ENCODE measurements at places on chromosomes 7 and 10.

- no peak for DNase-seq
Observed at GRCh38 chr10:45471059-45471458, 97.0 kb downstream of the ALOX5 start.

DNA sequence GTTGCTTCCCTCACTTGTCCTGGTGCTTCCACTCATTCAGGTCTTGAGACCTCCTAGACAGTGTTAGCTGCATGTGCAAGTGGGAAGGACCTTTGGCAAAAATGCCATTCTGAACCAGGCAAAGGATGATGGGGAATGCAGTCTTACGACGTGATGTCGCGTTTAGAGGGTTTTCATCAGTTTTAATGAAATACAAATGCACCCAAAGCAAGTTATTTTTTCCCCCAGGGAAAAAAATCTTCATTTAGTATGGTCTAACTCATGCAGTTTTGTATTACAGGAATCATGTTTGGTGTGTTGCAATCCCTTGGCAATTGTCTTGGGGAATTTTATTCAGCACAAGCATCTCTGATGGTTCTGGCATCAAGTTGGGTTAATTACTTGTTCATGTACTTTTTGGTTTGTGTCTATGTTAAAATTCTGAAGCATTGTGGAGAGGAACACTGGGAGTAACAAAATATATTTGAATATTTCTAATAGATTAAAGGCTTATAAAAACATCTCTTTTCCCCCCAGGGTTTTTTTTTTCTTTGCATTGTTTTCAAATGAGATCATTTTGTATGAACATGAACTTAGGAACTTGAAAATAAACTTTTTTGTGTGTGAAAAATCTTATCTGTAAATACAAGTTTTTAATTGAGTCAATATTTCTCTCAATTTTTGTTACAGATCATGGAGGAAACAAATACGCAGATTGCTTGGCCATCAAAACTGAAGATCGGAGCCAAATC is 188.9 kb downstream of the BICC1 start:
- no peak for DNase-seq

- DNase-seq: no peak
Observed at GRCh38 chr7:116834815-116835504, 27.4 kb upstream of the CAPZA2 start.

DNA sequence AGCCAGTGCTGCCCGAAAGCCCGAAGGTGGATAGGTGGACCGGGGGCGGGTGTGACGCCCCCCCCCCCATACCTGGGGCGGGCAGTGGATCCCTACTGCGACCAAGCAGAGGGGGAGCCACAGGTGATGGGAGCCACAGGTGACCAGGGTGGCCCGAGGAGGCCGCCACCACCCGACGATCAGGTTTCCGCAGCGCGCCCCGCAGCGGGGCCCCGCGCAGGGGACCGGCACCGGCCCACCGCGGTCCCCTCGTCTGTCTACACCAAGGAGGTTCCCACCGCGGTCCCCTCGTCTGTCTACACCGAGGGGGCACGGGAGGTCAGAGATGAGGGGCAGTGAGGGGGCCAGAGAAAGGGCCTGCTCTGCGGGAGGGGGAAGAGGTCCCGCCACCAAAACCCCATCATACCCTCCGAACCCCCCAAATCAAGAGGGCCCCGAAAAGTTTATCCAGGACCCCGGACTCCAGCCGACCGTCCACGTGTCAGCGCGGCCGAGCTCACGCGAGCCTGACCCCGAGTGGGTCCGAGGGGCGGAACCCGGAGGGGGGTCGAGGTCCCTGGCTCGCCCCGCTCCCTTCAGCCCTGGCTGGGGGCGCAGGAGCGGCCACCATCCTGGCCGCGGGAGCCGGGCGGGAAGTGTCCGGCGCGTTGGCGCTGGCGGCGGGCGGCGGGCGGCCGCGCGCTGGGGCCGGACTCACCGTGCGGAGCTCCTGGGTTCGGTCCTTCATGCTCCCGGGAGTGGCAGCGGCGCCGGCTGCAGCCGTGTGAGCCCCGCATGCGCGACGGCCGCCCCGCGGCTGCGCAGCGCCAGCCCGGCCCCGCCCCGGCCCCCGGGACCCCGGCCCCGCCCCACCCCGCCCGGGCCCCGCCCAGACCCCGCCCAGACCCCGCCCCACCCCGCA is at the start of gene STX1A:
STX1A (minus strand) TSS at position 765 of the 901 bp plus-strand sequence; CDS start at position 727, 38 bp downstream.
- peak; percentile 75 for DNase-seq

DNA sequence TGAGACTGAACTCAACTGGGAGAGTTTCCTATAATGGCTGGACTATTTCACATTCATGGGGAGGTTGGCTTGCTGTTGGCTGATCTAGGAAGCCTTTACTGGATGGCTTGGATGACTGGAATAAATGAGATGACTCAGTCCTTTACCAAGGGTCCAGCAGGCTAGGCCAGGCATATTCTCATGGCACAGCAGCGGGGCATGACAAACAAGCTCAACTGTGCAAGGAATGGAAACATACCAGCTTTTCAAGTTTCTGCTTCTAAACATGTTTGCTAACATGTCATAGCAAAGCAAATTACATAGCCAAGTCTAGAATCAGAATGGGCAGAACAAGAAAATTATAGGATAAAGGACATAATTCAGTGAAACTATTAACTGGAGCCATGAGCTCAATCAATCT is 46.8 kb upstream of the CRTAC1 start:
- no peak for DNase-seq

DNA sequence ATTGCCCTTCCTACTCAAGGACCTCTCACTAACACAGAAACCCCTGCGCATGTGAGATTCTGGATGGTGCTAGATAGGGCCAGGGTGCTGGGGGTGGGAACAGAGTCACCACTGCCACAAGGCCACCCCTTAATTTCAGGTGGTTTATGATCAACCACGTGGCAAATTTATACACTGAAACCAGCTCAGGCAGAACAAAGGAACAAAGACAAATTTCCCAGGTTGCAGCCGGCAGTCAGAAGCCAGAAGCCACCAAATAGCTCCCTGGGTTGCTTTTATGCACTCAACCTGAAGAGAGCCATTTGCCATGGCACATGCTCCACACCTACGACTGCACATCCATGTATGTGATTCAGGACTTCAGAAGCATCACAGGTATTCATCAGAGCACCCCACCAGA is 2.5 kb downstream of the VOPP1 start:
- no peak for DNase-seq

DNA sequence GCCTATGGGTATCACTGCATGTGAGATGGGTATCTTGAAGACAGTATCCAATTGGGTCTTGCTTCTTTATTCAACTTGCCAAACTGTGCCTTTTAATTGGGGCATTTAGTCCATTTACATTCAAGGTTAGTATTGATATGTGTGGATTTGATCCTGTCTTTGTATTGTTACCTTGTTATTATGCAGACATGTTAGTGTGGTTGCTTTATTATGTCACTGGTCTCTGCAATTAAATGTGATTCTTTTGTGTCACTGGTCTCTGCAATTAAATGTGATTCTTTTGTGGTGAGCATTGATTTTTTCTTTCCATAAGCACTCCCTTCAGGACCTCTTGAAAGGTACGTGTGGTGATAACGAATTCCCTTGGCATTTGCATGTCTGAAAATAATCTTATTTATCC is 357.8 kb upstream of the STEAP1 start:
- DNase-seq: no peak

DNA sequence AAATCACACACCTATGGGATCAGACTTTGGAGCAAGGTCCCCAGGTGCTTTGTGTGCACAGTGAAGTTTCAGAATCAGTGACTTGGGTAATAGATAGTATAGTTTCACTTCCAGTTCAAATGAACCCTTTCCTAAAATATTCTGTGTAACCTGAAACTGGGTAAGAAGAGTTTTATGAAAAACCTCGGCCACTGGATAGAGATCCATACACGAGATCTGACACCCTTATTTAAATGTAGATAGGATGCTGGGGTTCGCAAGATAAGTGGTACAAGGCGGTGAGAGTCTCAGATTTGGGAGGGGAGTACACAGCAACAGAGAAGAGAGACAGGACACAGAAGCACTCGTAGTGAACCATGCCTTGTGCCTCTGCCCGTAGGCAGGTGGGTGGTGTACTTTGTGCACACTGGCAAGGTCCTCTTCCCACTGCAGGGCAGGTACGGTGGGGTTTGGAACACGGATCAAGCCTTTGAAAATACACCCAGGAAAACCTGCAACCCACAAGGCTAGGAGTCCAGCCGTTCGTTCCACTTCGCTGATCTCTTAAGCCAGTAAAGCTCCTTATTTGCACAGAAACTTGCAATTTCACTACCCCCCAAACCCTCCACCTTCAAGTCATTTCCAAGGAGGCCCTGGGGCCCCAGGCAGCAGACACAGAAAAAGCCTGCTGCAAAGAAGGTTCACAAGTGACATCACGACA is 162.8 kb downstream of the USP6NL start:
- no peak for DNase-seq

DNA sequence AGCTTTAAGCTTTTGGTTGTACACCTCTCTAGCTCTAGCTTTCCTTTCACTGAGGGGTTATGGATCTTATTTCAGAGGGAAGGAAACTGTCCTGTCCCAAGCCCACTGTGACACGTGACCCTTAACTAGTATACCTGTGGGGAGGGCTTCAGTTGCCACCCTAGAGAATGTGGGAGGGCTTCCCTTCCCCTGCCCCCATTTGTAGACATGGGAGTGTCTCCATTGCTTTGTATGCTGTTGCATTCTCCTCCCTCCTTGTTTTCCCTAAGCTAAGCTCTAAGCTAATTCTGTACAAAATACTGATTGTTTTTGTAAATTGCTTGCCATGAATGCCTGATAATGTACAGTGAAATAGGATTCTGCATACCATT is 11.2 kb downstream of the LUC7L2 start:
- no peak for DNase-seq

- no peak for DNase-seq
Observed at GRCh38 chr10:117476281-117476680, 66.3 kb upstream of the EMX2 start.

DNA sequence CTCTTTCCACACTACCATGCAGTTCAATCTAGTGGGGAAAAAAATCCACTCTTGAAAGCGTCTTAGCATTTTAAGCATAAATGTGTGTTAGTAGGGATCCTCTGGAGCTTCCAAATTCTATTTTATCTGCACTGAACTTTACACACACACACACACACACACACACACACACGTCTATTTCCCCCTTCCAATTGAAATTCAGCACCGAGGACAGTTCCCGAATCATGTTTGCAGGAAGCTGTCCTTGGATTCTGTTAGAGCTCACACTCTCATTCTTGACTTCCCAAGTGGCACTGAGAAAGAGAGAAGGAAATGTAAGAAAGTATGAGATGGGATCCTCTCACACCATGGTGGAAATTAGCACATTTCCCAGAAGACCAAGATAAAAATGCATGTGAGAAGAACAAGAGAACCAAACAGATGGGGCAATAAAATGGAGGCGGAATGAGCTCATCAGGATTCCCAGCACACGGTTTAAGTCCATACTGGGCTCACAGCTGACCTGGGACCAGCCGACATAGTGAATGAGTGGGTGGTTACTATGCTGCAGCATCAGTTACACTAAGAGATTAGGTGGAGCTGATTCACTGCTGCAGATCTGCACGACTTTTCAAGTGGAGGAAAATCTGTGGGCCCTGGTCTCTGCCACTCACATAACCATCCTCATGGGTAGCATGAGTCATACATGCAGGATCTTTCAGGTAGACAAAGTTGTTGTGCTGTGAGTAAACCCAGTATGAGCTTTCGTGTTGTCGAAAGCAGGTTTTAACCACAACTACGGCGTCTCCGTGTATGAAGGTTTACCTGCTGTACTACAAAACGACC is 3.3 kb upstream of the NPTX2 start:
- DNase-seq: no peak

DNA sequence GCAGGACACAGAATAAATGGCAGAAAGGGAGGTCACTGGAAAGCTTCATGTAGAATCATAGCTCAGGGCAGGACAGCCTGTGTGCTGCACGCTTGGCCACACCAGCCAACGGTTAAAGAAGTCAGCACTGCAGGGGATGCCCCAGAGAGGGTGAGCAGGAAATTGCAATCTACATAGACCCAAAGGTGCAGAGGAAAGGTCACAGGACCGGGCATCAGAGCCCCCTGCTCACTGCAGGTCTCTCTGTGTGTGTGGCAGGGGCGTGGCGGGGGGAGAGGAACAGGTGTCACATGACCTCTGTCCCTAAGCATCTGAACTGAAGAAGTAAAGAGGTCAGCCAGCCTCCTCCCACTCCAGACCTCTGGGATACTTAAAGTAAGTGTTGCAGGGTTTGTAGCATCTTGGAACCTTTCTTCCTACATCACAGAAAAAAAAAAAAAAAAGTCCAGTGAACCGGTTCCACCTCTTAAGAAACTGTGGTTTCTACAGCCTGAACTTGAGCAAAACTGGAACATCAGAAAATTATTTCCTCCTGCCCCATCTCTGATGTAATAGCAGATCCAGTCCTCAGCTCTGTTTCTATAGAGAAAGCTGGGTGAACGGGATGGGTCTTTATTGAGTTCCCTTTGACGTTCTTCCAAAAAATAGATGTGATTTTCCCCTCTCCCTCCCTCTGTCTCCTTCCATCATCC is 64.3 kb downstream of the RGS10 start:
- no peak for DNase-seq

- DNase-seq: no peak
Observed at GRCh38 chr7:106773228-106773627, 91.9 kb upstream of the PIK3CG start.

DNA sequence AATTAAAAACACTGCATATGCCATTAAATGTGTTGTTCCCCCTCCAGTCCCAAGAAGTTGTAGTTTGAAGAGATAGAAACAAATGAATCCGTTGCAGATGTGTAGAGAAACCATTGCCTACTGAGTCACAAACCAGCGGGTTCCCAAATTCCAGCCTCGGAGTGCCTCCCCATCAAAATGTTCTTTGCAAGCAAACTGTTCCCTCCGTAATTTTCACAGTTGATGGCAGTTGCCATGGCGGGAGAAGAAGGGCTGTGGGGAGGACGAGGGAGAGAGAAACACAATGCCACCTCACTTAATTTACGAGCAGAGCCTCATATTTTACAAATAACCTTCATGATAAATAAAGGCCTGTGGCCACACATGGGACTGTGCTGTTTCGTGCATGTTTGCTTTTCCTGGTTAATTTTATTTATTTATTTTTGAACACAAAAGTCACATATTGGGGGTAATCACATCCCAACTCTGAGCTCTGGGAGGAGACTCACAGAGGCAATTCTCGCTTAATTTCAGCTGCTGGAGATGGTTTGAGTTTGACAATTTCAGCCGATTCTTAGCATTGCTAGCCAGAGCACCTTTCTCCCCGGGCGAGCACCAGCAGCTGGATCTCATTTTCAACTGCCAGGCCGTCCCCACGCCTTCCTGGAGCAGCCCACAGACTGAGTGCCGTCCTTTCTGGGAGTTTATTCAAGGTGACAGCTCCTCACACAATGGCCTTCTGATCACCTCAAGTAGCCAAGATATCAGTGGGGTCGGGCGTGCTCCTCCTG is 1084.2 kb downstream of the KCNMA1 start:
- DNase-seq: no peak

DNA sequence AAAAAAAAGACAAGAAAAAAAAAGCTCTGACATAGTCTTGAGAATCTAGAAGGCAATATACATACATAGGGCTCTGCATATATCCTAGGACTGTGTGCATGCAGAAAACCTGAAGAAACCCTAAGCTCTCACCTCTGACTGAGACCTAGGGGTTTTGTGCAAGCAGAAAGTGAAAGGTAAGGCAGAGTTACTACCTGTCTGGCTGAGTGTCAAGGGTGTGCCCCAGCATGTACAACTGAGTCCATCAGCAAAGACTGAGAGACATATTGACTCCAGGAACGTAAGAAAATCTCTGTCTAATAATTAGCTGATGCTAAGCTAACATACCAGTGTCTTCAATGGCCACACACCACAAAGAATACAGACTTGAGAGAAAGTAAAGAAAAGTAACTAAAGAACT is 16.3 kb upstream of the HNRNPH3 start:
- DNase-seq: no peak

GRCh38 chr7:66426332-66426731 is 202.3 kb upstream of the KCTD7 start:
- no peak for DNase-seq

All from activated naive CD4-positive, alpha-beta T cell treated with anti-CD3 and anti-CD28 coated beads, Interleukin-2, amount 50 U/mL, for 72 hours (primary cell).